ENCODE measurements at places on chromosomes 1 and 21. TPM values are rescaled to one million over a fixed set of nuclear protein-coding genes. Genes with fewer than 3 reads are reported as not detected.
A peak's percentile ranks its signal among the peaks of the same experiment; 100 is the strongest.

LAX1 gene
- total RNA-seq = 0.25 TPM

OR2G6 gene
- total RNA-seq = not detected

LCE3E gene
- total RNA-seq = not detected

CNIH3 gene
- 1.7 TPM for total RNA-seq

GTF2B gene
- total RNA-seq = 9.7 TPM

SPRR4 gene
- not detected for total RNA-seq

SPOCD1 gene
- 0.08 TPM for total RNA-seq

C1orf53 gene
- 7.0 TPM for total RNA-seq

SELENBP1 gene
- 408 TPM for total RNA-seq

CLDN14 gene
- 16.4 TPM for total RNA-seq

S100A2 gene
- total RNA-seq = 0.55 TPM

GRCh38 chr21:14078746-14079375 is 131.9 kb downstream of the LIPI start:
- no peak for DNase-seq

GRCh38 chr21:45863267-45863666 is 118.3 kb upstream of the COL6A1 start:
- no peak for DNase-seq

DNA sequence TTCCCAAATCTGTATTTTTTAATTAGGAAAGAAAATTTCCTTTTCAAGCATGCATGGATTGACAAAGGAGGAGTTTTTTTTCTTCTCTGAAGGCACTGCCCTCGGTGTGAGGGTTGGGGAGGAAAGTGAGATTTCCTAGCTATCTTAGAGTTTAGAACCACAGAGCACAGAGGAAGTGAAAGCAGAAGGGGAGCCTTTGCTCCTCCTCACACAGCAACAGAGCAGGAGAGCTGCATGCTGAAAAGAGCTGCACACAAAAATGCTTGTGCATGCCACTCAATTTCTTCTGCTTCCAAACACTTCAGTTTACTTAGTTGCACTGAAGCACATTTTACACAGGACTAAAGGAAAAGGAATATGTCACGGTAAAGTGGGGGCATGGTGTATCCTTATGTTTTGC is 308.1 kb downstream of the GPATCH2 start:
- DNase-seq = no peak

- DNase-seq = no peak
Observed at GRCh38 chr21:34219334-34220060, 144.3 kb upstream of the KCNE2 start.

DNA sequence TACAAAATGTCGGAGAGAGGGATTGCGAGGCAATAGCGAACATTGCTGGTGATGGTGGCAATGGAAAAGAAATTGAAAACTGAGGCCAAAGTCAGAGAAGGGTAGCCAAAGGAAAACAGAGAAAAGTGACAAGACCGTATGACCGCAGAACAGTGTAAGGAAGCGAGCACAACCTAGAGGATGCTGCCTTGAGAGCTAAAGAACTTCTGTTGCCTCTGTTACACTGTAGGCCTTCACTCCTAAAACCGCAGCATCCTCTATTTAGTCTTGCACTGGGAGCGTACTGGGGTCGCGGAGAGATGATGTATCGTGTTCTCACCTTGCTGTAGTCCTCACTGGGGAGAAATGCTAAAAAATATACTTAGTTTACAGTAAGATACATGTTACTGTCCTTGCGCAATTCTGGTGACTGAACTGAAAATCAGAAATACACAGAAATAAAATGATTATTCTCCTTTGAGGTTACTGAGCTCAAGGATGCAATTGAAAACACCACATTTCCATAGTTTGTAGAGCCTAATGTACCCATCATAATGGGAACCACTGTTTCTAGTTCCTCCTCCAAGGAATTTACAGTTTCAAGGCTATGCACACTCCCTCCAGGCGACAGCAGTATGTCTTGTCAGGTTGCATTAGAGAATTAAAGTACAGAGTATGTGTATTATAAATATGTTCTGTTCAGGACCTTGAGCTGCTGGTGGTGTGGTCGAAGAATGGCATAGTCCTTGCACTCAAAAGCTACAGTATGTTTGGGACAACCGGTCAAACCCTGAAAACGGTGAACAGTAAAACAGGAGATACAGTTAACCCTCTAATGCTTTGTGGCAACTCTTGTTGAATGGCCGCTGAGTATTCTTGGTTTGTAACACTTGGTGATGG is 1.3 kb downstream of the NEK7 start:
- DNase-seq = no peak

- no peak for DNase-seq
Observed at GRCh38 chr1:153485863-153486262, 25.4 kb upstream of the S100A7 start.

- DNase-seq = peak; percentile 80
Observed at GRCh38 chr1:192485692-192486436, 89.7 kb upstream of the RGS1 start.

- no peak for DNase-seq
Observed at GRCh38 chr21:33185852-33186251, 43.9 kb upstream of the IFNAR2 start.

GRCh38 chr1:19683351-19683750 is 18.7 kb downstream of the HTR6 start:
- no peak for DNase-seq

DNA sequence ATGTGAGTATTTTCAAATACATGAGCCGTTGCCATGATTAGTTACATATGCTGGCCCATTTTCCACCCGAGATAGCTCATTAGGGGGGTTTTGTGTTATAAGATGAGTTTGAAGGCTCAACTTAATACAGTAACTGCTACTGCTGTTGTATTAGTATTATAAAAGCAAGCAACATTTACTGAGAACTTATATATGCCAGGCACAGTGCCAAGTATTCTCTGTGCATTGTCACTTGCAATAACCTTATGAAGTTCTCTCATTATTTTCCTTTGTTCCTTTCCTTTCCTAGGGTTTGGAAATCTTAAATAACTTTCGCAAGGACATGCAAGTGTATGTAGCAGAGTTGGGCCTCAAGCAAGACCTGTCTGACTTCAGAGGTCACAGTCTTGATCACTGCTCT is 107.9 kb downstream of the RYR2 start:
- no peak for DNase-seq

DNA sequence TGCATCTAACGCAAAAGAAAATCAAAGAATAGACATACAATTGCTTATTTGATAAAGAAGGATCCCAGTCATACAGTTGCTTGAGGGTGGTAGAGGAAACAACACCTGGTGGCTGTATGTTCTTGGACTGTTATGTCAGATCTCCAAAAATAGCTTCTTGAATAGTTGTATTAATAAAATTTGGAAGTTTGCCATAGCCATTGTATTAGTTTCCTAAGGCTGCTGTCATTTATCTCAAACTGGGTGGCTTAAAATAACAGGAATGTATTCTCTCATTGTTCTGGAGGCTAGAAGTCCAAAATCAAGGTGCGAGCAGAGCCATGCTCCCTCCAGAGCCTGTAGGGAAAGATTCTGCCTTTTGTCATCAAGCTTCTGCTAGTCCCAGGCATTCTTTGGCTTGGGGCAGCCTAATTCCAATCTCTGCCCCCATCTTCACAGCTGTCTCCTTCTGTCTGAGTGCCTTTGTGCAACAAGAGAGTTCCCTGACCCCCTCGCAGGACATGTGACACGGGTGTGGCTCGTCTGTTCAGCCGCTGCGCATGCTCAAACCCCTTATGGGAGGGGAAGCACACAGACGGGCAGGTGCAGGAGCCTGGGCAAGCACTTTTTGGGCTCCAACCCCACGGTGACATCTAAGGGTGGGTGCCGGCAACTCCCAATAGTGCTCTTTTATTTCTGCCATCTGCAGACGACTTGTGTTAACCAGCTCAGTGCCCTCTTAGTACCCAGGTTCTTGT is 21.7 kb upstream of the GRIK1 start:
- no peak for DNase-seq

DNA sequence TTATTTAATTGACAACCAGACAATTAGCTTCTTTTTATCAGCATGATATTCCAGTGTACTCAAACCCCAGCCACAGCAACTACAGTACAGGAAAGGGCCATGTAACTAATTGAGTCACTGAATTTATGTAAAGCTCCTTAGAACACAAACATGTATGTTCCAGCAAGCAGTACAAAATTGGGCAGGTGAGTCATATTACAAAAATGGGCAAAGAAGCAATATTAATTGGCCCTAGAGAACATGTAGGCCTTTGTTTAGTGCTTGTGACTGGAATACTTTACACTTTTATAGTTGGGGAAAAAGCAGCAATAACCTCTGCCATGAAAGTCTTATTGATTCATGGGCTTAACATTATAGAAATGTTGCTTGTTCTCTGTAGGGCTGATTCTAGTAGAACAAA is 31.8 kb downstream of the CLEC20A start:
- DNase-seq = no peak

DNA sequence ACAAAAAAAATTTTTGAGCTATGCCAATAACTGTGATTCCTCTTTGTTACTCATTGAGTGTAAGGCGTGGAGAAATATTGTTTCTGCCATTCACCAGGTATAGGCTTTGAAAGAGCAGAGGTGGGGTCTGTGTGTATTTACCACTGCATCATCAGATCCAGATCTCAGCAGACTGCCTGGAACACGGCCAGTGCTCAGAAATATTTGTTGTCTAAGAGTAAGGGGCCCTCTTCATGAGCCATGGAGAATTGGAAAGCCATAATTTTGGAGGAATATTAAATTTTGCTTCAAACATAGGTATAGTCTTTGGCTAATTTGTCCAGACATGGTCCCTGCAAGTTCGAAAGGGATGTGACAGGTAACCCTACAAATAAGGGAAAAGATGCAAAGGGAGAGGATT is 231.3 kb upstream of the IRF2BP2 start:
- no peak for DNase-seq

- DNase-seq = no peak
Observed at GRCh38 chr1:87053446-87053845, 139.0 kb downstream of the HS2ST1 start.

DNA sequence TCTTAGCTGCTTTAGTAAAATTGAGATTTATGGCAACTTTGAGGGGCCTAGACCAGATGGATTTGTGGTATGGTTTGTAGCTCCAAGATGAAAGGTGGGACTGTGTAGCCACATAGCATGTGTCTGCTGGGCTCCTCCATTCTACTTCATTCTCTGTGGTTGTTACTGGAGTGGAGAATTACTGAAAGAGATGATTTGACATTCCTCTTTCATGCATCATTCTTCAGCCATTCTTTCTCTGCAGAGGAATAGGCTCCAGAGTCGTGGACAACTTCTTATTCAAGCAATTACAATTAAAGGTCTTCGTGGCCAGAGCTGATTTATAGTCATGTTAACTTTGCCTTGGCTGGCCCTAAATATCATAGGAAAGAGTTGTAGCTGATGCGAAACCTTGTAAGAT is 328.9 kb downstream of the PAPPA2 start:
- no peak for DNase-seq

- DNase-seq = no peak
Observed at GRCh38 chr1:16146279-16147155, 9.4 kb downstream of the EPHA2 start.

DNA sequence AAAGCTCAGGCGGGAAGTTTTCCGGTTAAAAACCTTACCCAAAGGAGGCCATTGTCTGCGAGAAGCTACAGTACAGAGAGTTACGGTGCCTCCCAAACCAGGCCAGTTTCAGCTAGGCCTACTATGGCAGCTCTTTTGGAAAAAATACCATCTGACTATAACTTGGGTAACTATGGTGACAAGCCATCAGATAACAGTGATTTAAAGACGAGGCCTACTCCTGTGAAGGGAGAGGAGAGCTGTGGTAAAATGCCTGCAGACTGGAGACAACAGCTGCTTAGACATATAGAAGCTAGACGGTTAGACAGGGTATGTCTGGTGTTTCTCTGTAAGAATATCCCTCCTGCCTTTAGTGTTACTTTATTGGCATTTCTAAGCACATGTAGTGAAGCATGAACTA is 165.9 kb downstream of the LRRC40 start:
- DNase-seq = no peak

DNA sequence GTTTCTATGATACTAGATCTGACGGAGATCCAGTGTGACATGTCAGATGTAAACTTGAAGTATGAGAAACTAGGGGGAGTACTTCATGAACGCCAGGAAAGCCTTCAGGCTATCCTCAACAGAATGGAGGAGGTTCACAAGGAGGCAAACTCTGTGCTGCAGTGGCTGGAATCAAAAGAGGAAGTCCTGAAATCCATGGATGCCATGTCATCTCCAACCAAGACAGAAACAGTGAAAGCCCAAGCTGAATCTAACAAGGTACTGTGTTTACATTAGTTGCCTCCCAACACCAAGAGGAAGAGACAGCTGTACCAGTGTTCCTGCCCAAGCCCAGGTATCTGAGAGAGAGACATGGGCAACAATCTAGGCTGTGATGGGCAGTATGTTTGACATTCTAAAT is 112.2 kb upstream of the BMP8A start:
- no peak for DNase-seq

- DNase-seq = no peak
Observed at GRCh38 chr1:16420424-16421118, 16.7 kb downstream of the SPATA21 start.

- DNase-seq = no peak
Observed at GRCh38 chr1:56688522-56689026, 43.5 kb downstream of the PRKAA2 start.

DNA sequence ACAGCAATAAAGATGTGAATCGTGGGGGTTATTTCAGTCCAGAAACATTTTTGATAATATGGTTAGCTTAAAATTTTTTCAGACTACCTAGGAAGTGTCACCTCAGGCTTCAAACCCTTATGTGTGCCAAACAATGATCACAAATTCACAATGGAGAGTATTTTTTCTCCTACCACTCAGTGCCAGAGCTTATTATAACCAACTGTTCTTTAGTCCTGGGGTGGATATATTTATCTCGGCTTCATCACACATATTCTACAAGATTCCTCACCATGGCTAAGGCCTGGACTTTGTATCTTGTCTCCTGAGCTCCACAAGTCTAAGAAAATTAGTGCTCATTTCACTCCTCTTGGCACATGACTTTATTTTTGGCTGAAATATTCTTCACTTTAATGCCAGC is 629.1 kb downstream of the RWDD3 start:
- DNase-seq = no peak

GRCh38 chr1:154730259-154730658 is 122.3 kb upstream of the ADAR start:
- no peak for DNase-seq

- DNase-seq = peak; percentile 5
Observed at GRCh38 chr1:54970901-54971300, 9.5 kb upstream of the TMEM61 start.

GRCh38 chr1:42128964-42129363 is 24.2 kb upstream of the GUCA2B start:
- DNase-seq = no peak

- no peak for DNase-seq
Observed at GRCh38 chr21:40421121-40421520, 425.8 kb downstream of the DSCAM start.
